ENCODE measurements at places on chromosomes 7 and 10.

DNA sequence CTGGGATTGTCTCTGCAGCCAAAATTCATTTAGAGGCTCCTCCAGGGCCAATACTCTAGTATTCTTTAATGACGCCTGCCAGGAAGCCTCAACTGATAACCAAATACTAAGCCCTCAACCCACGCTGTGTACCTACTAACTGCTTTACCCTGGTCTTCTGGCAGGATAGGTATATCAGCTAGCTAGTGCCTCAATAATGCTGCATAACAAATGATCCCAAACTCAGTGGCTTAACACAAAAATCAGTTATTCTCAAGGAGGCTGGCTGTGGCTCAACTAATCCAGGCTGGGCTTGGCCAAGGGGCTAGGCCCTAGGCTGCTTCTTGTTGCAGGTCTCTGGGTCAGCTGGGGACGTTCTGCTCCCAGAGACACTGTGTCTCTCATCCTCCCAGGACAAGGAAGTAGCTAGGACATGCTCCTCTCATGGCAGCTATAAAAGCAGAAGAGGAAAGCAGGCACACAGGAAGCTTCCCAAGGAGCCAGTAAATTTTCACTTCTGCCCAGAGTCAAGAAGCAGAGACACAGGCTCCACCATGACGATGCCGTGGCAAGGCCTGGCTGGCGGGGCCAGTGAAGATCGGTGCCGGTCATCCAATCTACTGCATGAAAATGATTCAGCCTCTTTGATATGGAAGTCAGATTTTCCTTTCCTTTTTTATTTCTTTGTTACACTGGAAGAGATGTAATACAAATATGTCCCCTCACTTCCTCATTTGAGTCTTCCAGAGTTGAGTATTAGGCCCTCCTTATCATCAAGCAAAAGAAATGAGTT, 28.6 kb upstream of the COL13A1 start:
- DNase-seq, result no peak

DNA sequence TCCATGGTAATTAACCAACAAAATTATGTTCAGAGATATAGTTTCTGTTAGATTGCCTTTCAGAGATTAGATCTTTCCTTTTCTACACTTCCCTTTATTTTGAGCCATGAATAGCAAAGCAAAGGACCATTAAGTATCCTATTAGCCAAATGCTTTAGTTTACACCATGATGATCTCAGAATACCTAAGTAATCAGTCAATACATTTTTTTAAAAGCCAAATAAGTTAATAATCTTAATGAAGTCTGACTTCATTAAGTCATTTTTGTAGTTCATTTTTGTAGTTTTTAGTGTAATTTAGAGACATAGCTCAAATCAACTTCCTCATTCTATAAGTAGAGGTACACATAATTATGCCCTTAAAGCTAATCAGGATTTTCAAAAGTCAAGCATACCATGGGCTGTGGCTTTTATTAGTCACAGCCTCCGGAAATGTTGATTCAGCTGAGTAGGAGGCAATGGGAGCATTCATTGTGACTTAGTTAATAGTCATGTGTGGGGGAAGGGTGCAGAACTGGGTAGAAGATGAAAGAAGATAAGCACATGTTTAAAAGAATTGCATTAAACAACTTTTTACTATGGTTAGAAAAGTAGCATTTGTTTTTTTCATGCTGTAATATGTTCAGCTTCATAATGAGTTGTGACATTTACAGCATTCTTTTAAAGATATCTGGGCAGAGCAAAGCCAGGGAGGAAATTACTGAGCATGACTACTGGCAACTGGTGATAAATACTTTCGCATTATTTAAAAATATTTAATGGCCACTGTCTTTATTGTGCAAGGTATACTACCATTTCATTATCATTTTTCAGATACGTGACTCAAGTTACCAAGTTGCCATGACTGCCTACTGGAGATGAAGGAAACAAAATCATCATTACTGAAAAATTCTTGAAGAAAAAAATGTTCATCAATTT, 57.3 kb upstream of the CCDC71L start:
- DNase-seq, result peak; percentile 27

DNA sequence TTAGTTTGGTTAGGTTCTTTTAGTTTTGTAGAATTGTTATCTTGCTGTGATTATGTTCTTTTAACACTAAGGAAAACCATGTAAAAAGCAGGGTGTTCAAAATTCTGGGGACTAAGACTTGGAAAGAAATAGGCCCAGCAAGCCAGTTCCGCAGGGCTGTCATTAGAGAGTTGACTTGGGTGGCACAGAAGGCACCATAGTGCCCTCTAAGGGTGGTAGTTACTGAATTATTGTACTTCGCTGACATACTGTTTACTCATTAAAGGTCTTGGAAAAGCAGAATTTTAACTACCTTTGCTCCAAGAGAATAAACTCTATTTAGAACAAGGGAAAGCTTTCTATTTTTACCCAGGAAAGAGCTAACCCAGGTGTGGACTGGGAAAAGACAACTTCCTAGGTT, 86.5 kb downstream of the OTUD1 start:
- peak; percentile 2 for DNase-seq

DNA sequence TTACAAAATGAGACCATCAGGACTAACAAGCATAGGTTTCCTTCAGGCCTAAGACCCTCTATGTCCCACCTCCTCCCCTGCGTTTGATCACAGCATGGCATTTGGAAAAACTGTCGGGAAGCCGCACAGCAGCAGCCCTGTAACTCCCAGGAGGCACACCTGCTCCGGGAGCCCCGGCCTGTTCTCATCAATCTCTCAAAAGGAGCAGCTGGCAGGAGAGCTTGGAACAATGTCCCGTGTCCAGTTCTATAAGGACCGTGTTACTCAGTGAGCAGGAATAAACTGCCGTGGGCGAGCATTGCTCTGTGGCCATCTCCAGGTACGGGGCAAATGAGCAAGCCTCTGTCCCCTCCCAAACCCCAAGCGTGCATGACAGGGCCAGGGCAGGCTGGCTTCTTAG, 236.9 kb downstream of the SFMBT2 start:
- DNase-seq, result no peak

- no peak for DNase-seq
These were observed 30.9 kb downstream of the DNAJB12 start for GRCh38 chr10:72323771-72324191.

DNA sequence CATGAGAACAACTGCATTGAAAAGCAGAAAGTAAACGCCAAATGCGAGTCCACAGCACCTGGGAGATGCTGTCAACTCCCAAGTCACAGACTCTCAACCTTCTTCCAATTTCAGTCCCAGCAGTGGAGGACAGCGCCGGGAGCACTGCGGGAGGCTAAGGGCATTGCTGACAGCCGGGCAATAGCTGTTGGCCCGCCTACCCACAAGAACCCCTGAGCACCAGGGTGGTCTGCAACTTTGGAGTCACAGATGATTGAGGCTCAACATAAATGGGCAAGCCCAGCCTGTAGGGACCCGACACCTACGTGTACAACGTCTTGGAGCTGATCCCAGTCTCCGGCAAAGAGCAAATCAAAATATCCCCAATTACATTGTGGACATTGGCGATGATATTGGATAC, 262.9 kb downstream of the TCERG1L start:
- DNase-seq, result no peak

DNA sequence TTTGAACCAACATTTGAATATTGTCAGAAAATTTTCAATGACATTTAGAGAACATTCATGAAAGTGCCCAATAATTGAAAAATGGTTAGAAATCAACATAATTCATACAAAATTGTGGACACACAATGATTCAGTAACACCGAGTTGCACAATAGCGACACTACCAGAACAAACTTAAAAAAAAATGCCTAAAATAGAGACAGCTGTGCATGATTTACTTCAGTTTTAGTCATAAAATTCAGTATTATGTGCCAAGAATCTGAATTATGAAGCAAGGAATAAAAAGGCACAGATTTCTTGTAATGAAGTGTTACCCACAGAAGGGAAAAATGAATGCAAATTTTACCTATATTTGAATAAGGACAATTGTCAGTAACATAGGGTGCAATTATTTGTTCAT, 396.0 kb downstream of the SEMA3D start:
- no peak for DNase-seq

- DNase-seq, result no peak
These were observed 125.7 kb upstream of the FAM3C start for GRCh38 chr7:121521711-121522400.

- DNase-seq, result peak; percentile 47
These were observed 223.7 kb downstream of the SNX10 start for GRCh38 chr7:26515314-26515842.

GRCh38 chr7:96228760-96229159, 93.1 kb downstream of the SLC25A13 start:
- no peak for DNase-seq

- DNase-seq, result no peak
These were observed 328.4 kb upstream of the AOAH start for GRCh38 chr7:37052705-37053104.

DNA sequence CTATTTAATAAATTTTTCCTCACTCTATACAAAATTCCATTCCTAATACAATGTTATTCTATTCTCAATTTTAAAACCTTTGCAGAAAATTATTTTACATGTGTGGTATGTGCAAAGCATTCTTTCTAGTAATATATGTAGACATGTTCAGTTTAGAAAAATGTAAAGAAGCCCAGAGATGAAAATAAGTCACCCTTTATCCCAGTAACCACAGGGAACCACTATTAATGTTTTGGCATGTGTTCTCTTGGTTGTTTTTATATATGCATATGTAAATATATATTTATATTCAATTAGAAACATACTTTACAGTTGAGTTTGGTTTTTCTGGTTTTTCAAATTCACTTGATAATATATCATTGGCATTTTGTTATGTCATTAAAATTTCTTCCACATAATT, 14.8 kb upstream of the GLCCI1 start:
- no peak for DNase-seq

DNA sequence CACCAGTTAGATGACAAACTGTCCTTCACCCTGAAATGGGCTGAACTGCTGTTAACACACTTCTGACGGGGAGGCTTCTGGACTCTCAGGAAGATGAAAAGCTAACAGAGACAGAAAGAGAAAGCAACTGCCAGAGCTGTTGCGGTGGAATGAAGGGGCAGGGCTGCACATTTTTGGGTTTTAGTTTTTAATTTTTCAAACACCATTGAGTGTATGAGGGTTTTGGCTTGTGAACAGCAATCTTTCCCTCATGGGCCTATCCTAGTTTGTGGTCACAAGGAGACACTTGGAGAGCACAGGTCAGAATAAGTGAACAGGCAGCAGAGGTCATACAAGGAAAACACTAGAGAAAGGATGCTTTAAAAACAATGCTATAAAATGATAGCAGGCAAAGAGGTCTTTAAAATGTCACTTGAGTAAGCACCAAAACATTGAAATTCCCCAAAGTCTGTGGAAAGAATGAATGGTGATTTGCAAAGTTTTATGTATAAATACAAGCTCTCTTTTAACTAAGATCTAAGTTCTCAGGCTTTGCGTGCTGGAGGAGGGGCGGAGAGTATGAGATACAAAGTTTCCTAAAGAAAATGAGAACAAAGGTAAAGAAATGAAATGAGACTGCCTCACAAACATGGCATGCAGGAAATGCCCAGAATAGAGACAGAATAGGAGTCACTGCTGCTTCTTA, 101.4 kb upstream of the GLI3 start:
- DNase-seq, result no peak

DNA sequence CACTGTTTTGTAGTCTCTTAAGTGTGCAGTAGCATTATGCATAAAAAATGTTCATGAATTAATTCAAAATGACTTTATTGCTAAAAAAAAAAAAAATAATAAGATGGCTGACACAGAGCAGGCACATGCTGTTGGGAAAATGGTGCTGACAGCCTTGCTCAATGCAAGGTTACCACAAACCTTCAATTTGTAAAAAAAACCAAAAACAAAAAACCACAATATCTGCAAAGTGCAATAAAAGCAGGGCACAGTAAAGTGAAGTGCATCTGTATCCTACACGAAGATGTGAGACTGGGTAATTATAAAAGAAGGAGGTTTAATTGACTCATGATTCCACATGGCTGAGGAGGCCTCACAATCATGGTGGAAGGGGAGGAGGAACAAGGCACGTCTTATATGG, 185.8 kb downstream of the USP6NL start:
- no peak for DNase-seq

DNA sequence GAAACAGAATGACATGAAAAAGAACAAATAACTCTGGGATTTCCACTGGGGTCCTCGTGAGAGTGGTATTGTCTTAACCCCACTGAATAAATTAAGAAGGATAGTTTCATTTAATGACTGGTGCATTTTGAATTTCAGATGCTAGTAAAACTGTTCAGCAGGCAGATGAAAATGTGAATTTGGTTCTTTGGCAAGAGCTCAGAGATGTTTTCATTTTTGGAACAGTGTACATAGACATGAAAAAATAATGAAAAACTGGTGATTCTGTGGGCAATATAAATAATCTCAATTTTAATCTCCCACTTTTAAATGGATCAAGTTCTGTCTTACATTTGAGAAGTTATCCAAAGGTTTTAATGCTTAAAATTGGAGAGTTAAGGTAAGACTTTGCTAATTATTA, 84.1 kb downstream of the TRIL start:
- DNase-seq, result no peak

GRCh38 chr10:77545585-77545984, 92.0 kb downstream of the KCNMA1 start:
- DNase-seq, result no peak

DNA sequence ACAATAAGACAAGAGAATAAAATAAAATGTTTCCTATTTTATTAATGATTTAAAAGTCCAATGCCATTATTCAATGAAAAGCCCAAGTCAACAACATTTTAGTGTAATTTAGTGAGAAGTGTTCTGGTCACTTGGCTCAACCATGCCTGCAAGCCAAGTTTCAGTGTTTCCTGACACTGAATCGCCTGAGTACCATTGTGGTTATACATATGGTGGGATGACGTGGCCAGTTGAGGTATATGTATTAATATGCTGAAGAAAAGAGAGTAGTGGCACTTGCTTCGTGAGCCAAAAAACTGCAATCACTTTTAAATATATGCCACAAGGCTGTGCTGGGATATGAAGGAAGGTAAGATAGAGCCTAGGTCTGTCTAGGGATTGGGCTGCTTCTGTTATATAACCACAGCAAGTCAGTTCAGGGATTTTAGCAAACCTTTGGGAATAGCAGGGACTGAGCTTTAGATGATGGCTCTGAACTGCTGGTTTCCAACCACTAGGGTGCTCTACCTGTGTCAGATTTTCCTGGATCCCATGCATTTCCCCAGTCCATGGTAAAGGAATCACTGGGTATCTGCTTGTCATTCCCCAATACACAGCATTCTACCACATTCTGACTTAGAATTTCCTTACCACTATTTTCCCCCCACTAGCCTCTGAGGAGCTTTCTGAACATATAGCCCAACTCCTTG, 214.0 kb upstream of the PRPS1L1 start:
- DNase-seq, result no peak

DNA sequence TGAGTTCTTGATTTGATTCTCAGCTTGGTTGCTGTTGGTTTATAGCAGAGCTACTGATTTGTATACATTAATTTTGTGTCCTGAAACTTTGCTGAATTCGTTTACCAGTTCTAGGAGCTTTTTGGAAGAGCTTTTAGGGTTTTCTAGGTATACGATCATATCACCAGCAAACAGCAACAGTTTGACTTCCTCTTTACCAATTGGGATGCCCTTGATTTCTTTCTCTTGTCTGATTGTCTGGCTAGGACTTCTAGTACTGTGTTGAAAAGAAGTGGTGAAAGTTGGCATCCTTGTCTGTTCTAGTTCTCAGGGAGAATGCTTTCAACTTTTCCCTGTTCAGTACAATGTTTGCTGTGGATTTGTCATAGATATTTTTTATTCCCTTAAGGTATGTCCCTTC, 86.2 kb downstream of the PLXDC2 start:
- DNase-seq, result no peak
